ENCODE measurements at places on chromosomes 3 and 15.

GRCh38 chr3:50375258-50375931 lies 16.1 kb upstream of the TMEM115 start:
- DNase-seq: no peak

GRCh38 chr3:9198899-9199335 lies 50.5 kb downstream of the SRGAP3 start:
- no peak for DNase-seq

GRCh38 chr3:36653095-36653494 lies 111.3 kb downstream of the DCLK3 start:
- DNase-seq: no peak

DNA sequence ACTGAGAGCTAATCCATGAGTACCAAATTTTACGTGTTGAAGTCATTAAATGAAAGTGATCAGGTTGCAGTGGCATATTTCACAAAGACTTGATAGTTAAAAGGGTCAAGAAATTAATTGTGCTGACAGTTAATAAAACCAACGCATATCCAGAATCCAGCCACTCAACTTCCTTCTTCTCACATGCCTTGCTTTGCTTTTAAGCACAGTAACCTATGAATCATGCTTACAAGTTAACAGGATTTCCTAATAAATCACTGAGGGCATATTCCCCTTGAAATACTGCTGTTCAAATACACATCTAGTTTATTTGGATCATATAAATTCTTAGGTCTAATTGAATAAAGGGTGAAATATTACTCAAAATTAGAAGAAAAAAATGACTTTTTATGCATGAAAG lies 801.5 kb upstream of the EPHA6 start:
- no peak for DNase-seq

DNA sequence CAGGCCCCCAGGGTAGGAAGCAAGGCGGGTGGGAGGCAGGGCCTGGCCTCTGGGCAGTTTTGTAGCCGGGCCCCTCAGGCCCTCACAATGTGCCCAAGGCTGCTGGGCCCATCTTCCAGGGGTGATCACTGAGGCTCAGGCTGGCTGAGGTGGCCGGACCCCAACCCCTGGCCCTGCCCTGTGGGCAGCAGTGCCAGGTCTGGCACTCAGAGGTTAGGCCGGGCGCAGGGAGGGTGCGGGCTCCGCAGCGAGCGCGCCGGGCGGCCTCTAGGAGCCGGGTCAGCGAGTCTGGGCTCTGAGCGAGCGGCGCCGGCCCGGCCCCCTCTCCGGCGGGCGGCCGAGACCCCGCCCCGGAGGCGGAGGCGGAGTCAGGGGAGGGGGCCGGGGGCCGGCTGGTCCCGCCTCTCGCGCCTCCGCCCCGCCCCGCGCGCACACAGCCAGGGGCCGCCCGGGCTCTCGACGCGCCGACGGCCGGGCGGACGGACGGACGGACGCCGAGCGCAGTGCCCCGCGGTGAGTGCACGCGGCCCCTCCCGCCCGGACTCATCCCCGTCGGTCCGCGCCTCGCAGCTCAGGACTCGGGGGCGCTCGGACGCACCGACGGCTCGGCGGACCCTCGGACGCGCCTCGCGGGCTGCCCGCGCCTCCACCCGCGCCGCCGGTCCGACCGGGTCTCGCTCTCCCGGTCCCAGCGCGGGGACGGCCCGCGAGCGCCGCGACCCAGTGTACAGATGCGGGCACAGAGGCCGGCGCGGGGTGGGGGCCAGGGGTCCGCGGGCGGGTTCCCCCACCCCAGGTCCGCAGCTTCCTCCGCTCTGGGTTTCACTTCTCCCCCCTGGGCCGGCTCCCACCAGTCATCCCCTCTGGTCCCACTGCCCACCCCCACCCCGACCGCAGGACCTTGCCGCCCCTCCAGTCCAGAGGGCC lies at the start of gene FBLN2:
Gene FBLN2 (plus strand): TSS at position 430 of the 927 bp plus-strand sequence. CDS start 21,231 bp downstream, outside the sequence.
- no peak for DNase-seq

- DNase-seq: no peak
Observed at GRCh38 chr3:193791041-193792032, 198.3 kb downstream of the OPA1 start.

DNA sequence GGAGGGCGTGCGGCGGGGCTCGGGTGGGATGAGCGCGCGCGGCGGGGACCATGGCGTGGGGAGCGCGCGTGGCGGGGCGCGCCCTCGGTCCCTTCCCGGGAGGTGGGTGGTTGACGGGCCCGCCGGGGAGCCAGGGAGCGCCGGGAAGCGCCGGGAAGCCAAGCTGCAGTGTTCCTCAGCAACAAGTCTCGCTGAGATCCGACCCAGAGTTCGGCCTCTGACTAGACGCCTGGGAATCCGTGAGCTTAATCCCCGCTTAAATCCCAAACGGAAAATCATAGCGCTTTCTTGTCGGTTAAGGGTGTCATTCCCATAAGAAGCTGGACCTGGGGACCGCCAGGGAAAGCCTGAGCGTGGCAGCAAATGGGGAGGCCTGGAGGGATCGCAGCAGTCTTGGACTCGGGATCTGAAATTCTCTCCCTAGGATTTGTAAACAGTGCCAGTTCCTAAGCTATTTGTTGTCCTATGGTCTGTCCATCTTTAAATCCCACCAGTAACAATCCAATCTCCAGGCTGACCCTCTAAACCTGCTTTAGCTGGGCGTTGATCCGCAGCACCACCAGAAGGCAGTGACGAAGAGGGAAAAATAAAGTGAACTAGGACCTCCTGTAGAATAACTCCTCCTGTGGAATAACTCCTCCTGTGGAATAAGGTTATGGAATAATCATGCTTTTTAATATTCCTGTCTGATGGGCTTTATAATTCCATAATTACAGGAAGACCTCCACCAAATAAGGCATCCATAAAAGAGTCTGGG lies 570 bp upstream of the NEDD4 start:
- peak; percentile 33 for DNase-seq

- no peak for DNase-seq
Observed at GRCh38 chr15:39925112-39925842, 5.2 kb upstream of the GPR176 start.

- DNase-seq: no peak
Observed at GRCh38 chr3:40464339-40465110, 7.4 kb downstream of the RPL14 start.

GRCh38 chr15:75648156-75649000 lies 666 bp downstream of the SNX33 start:
- DNase-seq: no peak

- DNase-seq: no peak
Observed at GRCh38 chr3:176807938-176808337, 389.3 kb downstream of the TBL1XR1 start.

DNA sequence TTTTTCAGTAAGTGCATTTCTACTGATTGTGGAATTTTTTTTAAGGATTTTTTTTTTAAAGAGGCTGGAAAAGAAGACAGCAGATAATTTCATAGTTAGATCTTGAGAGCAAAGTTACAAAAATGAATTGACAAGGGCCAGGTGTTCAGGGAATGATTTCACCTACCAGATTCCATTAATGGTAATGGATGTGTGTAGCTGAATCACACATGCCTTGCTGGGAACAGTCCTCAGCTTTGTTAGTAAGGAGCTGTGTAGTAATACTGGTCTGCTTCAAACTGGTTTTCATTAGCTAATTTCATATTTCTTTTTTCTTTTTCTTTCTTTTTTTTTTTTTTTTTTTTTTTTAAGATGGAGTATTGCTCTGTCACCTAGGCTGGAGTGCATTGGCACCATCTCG lies 16.0 kb downstream of the NR1D2 start:
- no peak for DNase-seq

- DNase-seq: no peak
Observed at GRCh38 chr15:90239371-90239770, 5.4 kb downstream of the GDPGP1 start.

DNA sequence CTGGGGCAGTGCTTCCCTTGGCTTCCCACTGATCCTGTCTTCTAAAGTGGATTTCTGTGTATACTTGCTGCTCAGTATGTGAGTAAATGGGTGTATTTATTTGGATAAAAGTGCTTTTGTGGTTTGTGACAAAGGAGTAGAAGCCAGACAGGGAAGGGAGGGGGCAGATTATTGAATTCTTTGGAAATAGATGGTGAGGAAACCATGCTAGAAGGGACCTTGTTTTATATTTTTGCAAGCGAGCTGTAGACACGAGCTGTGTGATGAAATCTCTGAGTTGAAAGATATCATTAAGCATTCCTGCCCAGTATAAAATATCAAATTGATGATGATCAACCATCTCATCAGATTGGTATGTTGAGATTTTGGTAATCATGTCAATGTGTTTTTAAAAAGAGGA lies 68.9 kb downstream of the DUT start:
- DNase-seq: no peak

- DNase-seq: no peak
Observed at GRCh38 chr15:71623111-71623510, 187.2 kb upstream of the NR2E3 start.

GRCh38 chr15:80706161-80706560 lies 11.1 kb downstream of the ABHD17C start:
- no peak for DNase-seq

- DNase-seq: no peak
Observed at GRCh38 chr15:38229705-38230310, 22.8 kb upstream of the SPRED1 start.

GRCh38 chr3:192933779-192934460 lies 16.3 kb upstream of the MB21D2 start:
- no peak for DNase-seq

DNA sequence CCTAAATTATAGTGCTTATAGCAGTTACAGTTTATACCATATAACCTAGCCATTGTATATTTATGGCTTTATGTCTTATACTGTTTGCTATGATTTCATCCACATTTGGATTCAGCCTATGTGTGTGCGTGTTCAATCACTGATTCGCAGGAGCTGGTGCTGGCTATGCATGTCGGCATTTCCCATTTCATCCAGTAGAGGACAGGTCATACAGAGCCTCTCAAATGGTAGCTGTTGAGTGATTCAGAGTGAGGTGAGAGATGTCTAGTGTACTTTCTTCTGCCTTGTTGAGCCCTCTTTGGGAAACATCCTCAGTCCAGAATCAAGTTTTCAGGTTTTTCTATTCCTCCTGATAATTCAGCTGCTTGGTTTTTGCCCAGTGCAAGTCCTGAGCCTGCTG lies 76.1 kb downstream of the FRMD4B start:
- no peak for DNase-seq

DNA sequence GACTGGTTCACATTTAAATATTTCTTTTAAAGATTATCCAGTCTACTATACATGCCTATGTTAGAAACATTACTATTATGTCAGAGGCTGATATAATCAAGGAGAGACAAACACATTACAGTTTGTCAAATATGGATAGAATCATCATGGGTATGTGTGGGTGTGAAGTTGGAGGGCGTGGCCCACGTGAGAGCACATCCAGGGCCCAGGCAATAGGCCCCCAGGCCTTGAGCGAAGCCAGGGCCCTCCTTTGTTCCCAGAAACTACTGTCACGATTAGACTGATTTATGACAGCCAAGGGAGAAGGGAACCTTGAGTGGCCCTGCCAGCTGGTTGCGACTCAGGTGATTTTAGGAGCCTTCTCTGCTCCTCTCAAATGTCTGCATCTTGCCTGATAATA lies 26.9 kb upstream of the LDHAL6B start:
- DNase-seq: no peak

DNA sequence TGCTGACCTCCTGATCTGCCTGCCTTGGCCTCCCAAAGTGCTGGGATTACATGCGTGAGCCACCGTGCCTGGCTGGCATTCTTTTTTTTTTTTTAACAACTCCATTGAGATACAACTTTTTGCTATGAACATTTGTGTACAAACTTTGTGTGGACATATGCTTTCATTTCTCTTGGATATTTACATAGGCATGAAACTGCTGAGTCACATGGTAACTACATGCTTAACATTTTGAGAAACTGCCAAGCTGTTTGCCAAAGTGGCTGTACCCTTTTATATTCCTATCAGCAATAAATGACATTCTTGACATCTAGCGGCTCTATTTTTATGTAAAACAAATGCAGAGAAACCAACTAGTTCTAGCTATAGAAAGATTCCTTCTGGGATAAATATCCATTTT lies 8.7 kb upstream of the YEATS2 start:
- DNase-seq: no peak

- DNase-seq: no peak
Observed at GRCh38 chr3:168678730-168679129, 583.0 kb upstream of the GOLIM4 start.

DNA sequence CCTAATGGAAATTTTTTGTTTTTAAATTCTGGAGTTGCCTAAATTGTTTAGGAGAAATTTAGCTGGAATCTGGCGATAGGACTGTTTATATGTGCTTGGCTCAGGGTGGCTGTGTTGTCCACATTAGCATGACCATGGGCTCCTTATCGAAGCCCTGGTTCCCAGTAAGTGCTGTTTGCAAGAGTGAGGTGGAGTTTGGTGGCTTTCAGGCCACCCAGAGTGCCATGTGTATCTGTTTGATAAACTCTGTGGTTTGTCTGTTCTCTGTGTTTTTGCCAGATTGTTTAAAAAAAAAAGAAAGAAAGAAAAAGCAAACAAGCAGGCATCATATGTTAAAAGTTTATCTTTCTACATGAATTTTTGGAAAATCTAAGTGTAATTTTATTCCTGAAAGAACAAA lies 51.5 kb downstream of the PLCL2 start:
- no peak for DNase-seq

- no peak for DNase-seq
Observed at GRCh38 chr3:194986208-194987043, 284.5 kb downstream of the XXYLT1 start.

- no peak for DNase-seq
Observed at GRCh38 chr15:91782221-91782620, 71.3 kb upstream of the SLCO3A1 start.

DNA sequence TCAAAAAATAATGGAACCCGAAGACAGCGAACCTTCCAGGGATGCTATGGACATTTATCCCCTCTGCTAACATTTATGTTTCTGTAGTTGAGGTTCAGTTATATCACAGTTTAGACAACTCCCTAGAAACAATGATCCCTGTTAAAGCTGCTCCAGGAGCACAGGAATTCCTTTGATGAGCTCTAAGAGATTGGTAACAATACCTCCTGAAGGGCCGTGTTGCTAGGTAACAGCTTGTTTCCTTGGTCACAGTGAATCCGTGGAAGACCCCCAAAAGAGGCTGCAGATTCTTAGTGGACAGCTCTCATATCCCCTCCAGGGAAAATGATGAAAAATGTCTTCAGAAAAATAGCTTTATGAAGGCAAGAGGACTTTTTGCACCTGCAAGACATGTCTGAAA lies 160.2 kb downstream of the SERPINI1 start:
- no peak for DNase-seq

DNA sequence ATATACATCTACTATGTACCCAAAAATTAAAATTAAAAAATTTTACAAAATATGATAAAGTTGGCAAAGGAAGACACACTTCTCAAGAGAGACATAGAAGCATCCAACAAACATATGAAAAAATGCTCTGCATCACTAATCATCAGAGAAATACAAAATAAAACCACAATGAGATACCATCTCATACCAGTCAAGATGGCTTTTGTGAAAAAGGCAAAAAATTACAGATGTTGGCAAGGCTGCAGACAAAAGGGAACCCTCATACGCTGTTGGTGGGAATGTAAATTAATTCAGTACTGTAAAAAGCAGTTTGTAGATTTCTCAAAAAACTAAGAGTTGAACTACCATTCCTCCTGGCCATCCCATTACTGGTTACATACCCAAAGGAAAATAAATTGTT lies 581.7 kb upstream of the CCDC54 start:
- DNase-seq: no peak

Measured in AG04450 (cell line).